EL (cell line): ENCODE measurements at places on chromosomes 3 and 15.
A peak's percentile ranks its signal among the peaks of the same experiment; 100 is the strongest.

GRCh38 chr15:62727501-62727900 is 315.0 kb upstream of the TPM1 start:
- DNase-seq: no peak

DNA sequence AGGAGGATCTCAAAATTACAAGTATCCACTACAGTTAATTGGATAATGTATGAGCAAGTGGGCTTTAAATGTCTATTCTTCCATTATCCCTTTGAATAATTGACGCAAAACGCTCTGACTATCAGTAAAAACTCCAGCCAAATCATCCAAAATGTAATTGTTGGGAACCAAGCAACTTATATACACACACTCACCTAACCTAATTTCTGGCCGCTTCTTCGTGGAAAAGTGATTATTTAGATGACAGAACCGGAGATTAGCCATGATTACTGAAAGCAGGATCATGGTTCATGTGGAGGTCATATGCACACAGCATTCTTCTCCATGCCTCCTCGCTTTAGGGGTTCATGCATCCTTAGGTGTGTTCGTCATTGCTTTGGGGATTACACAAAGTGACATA is 992.4 kb downstream of the NAALADL2 start:
- no peak for DNase-seq

- DNase-seq: no peak
Observed at GRCh38 chr3:103406320-103406850, 971.6 kb downstream of the ZPLD1 start.

DNA sequence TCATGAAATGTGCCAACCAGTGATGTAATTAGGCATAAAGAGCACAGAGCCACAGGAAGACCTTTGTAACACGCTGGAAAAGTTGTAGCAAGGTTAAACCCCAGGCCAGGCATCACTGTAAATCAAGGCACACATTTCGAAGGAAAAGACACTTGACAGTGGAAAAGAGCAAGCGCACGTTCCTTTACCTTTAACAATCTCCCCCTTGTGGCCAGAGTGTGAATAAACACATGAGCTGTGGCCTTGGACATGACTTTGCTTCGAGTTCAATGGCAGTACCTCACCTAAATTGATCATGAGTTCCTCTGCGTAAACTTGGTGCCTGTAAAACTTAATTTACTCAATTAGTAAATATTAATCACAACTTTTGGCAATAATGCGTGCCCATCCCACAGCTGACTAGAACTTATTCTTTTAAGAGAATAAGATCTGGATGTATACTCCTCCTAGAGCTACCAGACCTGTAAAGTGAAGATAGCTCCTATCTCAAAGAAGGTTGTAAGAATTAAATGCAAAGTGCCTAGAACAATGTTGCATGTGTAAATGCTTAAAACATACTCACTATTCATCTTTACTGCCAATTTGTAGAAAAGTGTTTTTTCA is 757.0 kb upstream of the NECTIN3 start:
- DNase-seq: peak; percentile 56

DNA sequence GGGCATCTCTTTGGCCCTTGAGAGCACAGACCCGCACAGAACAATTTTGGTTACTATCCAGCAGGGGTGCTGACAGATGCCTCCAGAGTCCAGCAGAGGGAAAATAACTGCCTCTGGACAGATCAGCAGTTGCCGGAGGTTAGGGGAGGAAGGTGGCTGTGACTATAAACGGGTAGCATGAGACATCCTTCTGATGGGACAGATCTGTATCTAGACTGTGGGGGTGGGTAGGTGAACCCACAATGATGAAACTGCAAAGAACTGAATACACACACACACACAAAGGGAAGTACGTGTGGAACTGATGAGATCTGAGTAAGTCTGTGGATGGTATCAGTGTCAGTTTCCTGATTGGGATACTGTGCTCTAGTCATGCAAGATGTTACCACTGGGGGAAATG is 21.2 kb downstream of the ADAMTS7 start:
- DNase-seq: no peak

DNA sequence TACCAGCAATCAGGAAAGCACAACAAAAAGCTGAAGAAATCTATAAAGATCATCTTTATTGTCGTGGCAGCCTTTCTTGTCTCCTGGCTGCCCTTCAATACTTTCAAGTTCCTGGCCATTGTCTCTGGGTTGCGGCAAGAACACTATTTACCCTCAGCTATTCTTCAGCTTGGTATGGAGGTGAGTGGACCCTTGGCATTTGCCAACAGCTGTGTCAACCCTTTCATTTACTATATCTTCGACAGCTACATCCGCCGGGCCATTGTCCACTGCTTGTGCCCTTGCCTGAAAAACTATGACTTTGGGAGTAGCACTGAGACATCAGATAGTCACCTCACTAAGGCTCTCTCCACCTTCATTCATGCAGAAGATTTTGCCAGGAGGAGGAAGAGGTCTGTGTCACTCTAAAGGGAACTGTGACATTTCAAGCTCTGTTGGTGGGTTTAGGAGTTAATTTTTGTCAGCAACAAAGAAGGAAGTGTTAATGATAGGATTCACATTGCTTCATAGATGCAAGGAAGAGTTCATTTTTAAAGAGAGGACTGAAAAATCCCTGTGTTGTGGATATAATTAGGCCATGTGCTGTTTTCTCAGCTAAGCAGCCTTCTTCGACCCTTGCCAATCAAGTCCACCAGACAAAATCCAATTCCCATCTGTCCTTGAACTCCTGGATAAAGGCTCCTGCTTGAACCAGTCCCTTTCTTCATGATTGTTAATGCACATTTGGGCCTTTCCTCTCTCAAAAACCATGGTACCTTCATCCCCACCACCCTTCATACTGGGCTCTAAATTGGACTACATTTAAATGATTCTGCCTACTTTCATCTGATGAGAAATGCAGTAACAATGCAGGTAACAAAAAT is 1.2 kb downstream of the GPR15 start:
- DNase-seq: no peak

GRCh38 chr3:39029556-39029955 is 22.2 kb downstream of the SCN11A start:
- no peak for DNase-seq

- DNase-seq: peak; percentile 40
Observed at GRCh38 chr3:71172951-71173350, 410.6 kb downstream of the FOXP1 start.

DNA sequence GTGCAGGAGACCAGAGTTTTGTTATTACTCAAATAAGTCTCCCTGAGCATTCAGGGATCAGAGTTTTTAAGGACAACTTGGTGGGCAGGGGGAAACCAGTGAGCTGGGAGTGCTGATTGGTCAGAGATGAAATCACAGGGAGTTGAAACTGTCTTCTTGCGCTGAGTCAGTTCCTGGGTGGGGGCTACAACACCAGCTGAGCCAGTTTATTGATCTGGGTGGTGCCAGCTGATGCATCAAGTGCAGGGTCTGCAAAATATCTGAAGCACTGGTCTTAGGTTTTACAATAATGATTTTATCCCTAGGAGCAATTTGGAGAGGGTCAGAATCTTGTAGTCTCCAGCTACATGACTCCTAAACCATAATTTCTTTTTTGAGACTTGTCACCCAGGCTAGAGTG is 13.8 kb upstream of the ZNF662 start:
- peak; percentile 13 for DNase-seq

DNA sequence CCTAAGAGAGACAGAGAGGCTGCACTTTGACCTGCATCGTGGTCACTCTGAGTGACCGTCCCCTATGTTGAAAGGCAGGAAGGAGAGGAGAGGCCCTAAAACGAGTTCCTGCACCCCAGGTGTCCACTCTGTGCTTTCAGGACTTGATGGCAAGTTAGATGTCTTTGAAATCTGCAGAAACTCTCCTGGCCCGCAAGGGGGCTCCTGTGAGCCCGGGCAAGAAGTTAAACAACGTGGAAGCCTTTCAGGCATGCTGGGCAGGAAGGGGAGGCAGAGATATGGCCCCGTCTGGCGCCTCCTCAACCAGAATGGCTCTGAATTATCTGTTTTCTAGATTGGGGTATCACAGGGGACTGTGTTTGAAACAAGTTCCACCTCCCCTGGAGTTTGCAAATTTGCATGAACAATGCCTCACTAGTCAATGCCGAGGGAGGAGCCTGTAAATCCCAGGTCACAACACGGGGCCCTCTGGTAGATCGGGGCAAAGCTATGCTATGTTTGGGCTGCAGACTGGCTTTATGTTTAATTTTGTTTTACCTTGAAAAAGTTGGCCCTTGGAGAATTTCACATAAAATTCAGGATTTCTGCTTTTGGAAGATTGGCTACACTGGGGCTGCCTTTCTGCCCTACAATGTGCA is 9.8 kb downstream of the CTXND1 start:
- peak; percentile 63 for DNase-seq

GRCh38 chr15:73386886-73387506 is 18.2 kb upstream of the HCN4 start:
- DNase-seq: no peak

- no peak for DNase-seq
Observed at GRCh38 chr15:91915576-91915975, 62.1 kb downstream of the SLCO3A1 start.

- no peak for DNase-seq
Observed at GRCh38 chr3:51676102-51676640, 5.1 kb downstream of the TEX264 start.

GRCh38 chr3:179503152-179503551 is 51.9 kb upstream of the GNB4 start:
- no peak for DNase-seq

GRCh38 chr3:64595253-64595694 is 92.5 kb downstream of the ADAMTS9 start:
- no peak for DNase-seq

DNA sequence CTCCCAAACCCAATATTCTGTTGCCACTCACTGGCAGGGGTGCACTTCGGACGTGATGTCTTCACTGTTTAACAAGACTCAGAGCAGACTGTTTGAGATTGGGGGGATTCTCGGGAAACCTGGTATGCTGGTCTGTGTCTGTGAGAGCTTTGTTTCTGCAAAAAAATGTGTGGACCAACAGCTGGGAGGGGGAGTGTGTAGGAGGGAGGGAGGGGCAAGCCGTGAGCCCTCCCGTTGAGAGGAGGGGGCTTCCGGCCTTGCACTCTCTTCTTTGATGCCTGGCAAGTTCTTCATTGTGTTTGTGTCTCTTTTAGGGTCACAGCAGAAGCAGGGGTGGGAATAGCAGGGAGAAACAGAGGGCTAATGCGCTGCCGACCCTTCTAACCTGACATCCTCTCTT is 74.9 kb upstream of the NDN start:
- DNase-seq: no peak

DNA sequence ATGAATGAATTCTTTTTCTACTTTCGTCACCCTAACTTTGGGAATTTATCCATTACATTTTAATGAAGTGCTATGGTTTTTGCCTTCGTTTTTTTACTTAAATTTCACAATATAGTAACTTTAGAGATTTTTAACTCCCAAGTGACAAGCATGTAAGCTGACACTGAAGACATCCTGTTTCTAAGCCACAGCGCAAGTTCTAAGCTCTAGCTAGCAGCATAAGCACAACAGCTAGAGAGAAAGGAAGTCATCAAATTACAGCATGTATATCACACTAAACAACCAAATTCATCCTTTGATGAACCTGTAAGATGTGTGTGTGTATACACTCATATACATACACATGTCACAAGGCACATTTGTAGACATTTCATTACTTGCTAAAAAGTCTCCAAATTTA is 119.3 kb downstream of the P3H2 start:
- no peak for DNase-seq

GRCh38 chr3:36700537-36701248 is 63.7 kb downstream of the DCLK3 start:
- peak; percentile 79 for DNase-seq

GRCh38 chr15:60049948-60050347 is 45.8 kb downstream of the FOXB1 start:
- DNase-seq: no peak

DNA sequence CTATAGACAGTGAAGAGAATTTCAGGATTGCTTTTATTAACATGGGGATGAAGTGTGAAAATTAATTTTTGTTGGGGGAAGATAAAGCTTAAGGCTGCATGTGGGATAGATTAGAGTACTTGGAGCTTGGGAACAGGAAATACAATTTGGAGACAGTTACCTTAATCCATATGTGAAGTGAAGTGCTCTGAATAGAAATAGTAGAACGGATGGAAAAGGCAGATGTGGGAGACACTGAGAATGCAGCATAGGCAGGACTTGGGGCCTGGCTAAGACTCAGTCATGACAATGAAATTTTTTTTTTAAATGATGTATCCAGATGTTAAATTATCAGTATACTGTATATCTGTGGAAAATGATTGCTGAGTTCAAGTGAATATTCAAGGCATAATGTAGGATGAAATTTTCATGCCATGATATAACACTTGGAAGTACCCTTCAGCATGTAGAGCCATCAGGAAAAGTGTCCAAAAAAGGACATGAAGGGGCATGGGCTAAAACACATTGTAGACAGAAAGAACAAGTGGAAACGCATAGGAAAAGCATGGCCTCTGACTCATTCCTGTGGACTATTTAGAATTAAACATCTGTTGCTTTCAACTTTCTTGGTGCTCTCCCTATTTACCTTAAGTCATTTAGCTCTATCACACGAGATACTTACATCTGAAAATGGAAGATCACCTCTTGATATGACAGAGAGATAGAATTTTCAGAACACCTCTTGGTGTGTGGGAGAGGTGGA is 134.8 kb downstream of the RBMS3 start:
- DNase-seq: peak; percentile 18
